ENCODE measurements at places on chromosomes 7 and 10.
A peak's percentile ranks its signal among the peaks of the same experiment; 100 is the strongest.

DNA sequence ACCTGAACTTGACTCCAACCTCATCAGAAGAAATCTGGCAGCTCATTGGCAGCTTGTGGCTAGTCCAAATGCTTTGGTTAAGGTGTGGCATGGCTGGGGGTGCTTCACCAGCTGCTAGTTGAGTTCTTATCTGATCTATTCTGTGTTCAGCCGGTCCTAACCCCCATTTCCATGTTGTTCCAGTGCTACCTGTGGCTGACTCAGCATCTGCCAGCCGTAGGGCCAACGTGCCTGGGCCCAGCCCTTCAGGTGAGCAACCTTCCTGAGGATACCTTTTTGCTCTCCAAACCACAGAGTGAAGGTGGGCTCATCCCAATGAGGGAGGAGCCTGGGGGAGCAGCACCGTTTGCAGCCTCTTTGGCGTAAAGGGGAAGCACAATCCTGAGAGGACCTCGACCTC is 46.8 kb upstream of the C10orf120 start:
- DNase-seq: no peak

DNA sequence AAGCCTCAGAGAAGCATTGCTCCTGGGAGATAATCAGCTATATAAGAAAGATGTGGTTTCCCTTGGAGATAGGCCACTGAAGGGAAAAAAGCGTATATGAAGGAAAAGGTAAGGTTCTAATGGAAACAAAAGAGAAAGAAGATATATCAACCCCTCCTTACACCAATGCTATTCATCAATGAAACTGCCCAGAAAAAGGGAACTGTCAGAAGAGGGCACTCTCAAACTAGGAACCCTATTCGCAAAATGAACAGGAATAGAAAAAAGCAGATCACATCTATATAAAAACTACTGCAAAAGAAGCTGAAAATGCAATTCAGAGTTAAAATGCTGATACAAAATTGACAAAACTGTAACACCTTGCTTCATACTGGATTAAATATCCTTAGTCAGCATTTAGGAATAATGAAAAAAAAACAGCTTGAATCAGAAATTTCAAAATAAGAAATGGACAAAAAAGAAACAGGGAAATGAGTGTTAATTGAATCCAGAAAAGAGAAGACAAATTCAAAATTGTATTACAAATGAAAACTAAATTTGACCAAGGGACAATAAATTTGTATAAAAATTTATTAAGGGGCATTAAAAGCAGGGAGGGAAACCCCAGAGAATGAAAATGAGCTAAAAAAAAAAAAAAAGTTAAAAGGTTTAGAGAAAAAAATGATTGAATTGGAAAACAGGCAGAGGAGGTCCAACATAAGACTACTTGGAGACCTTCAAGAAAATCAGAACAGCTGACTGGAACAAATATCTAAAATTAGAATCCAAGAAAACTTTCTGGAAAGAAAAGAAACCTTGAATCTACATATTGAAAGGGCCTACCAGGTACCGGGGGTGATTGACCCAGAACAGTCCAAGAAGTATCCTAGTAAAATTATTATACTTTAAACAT is 17.9 kb downstream of the NHLRC2 start:
- DNase-seq: no peak

- no peak for DNase-seq
Observed at GRCh38 chr7:51013218-51013786, 230.6 kb upstream of the GRB10 start.

DNA sequence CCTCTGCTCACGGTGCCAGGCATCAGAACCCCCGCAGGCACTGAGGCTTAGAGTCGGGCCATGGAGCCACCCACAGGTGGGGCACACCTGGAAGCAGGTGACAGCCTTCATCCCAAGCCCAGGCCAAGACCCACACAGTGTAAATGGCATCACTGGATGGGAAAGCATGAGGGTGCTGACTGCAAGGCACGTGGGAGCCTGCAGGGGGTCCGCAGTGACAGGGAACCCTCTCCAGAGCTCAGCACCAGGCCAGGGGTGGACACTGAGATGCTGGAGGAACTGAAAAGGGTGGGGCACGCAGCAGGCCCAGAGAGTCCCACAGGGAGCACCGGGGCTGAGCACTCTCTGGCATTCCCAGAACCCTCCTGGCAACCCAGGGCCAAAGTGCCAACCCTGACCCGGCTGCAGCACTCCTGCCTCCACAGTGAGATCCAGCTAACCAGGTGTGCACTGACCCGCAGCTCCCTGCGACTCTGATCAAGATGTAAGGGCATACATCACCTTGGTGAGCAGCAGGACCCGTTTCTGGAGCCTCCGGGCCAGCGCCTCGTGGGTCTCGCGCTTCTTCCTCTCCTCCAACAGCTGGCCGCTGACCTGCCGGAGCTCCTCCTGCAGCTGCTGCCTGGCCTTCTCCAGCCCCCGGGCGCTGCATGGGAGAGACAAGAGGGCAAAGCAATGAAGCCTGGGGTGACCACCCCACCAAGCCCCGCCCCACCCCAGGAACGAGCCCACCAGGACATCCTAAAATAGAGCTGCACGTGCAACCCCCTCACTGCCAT is 163.9 kb downstream of the MAD1L1 start:
- peak; percentile 43 for DNase-seq

DNA sequence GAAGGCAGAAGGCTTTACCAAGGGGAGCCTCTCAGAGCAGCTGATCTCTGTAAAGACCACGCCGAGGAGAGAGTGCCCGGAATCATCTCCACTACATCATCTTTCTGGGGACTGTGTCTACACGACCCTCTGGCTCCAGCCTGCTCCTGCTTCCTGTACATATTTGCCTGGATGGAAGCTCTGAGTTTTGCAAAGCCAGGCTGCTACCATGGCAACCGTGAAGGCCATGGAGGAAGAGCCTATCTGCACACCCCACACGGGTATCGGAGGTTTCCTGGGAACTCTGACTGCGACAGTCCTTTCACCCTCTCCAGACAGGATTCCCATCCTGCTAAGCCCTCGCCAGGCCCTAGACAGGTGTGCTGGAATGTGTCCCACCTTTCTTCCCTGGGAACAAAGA is 83.4 kb upstream of the TNRC18 start:
- no peak for DNase-seq

DNA sequence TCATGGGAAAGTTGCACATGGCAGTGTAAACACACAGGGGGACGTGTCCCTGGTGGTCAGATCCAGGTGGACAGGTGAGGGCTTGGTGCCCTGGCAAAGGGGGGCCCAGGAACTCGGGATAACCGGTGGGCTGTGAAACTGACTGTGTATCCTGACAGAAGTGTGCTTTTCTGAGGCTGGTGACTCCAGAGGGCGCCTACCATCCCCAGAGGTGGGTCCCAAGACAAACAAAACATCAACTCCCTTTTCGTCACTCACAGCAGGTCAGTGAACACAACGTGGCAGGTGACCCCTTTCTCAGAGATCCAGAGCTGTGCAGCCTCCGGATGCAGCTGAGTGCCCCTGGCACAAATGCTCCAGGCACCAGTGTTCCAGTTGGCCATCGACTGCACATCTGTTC is 56.0 kb upstream of the DDC start:
- no peak for DNase-seq

GRCh38 chr10:4770801-4771553 is 55.0 kb upstream of the AKR1E2 start:
- DNase-seq: no peak

- no peak for DNase-seq
Observed at GRCh38 chr7:74544706-74545469, 91.2 kb downstream of the GTF2IRD1 start.

DNA sequence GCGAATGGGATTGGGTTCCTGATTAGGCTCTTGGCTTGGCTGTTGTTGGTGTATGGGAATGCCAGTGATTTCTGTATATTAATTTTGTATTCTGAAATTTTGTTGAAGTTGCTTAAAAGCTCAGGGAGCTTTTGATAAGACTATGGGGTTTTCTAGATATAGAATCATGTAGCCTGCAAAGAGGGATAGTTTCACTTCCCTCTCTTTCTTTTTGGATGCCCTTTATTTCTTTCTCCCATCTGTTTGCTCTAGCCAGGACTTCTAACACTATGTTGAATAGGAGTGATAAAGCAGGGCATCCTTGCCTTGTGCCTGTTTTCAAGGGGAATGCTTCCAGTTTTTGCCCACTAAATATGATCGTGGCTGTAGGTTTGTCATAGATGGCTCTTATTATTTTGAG is 40.4 kb upstream of the MPP7 start:
- no peak for DNase-seq

GRCh38 chr10:66940965-66941364 is 15.1 kb downstream of the LRRTM3 start:
- DNase-seq: peak; percentile 8

DNA sequence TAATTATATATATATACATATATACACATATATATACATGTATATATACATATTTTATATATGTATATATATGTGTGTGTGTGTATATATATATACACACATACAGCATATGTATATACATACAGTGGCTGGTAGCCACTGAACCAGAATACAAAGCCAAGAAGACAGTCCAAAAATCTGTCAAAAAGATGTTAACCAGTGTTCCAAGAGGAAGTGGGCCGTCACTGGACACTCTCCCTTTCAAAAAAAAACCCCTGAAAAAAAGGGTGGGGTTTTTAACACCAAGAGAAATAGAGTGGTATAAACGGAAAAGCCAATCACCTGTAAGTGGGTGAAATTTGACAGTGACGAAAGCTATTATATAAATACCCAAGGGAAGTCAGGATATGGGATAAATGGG is 31.1 kb upstream of the C1GALT1 start:
- DNase-seq: no peak

DNA sequence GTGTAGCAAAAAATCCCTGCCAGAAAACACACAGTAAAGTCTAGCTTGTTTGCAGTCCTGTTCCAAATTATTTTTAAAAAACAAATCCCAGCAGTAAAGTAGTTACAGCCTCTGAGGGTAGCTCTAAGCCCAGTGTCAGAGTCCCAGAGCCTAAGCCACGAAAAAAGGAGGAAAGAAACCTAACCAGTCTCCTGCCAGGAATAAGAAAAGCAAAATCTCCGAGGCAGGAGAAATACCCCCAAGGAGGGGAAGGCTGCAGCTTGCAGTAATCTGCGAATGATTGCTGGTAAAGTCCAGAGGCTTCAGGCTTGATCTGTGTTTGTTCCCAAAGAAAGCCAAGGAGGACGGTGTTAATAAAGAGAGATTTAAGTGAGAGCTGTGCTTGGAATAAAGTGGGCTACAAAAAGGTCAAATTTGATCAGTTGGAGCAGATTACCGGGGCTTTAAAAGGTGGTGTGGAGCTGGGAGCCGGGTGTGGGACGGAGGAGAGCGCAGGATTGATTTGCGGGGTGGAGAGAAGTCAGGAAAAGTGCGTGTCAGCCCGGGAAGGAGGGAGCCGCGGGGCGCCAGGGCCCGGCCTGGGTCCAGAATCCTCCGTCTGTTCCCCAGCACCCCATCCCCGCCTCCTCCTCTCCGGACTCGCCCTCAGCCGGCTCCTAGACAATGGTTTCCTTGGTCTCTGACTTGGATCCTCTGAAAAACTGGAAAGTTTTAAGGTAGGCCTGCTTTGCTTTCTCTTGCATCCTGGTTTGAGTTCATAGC is 219.4 kb upstream of the CELF2 start:
- DNase-seq: peak; percentile 36

- DNase-seq: peak; percentile 16
Observed at GRCh38 chr10:80202934-80203834, 2.2 kb downstream of the ANXA11 start.

DNA sequence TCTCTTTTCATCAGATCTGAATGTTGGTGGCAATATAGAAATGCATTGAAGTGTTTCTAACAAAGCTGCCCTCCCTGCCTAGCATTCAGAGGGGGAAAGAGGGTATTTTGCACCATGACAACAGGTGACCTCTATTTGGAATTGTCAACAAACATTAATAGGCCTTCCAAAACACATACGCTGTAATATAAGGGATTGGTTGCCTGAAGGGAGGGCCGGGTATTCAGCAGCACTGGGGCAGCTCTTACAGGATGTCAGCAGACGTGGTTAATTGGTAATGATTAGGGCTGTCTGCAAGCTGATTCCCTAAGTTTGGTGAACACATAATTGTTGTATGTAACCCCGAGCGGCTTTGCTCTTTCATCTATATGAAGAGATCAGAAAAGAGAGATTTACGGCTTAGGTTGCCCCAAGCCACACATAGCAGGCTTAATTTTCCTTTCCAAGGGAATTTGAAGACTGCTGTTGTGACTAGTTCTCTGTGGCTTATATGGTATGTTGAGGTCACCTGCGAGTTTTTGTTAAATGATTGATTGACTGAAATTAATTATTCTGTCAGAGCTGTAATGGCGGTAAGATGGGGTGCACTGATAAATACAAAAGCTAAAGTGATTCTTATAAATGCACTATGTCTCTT is 759.3 kb downstream of the LRMDA start:
- DNase-seq: peak; percentile 22

- DNase-seq: peak; percentile 41
Observed at GRCh38 chr10:118012952-118013525, 33.7 kb downstream of the RAB11FIP2 start.

DNA sequence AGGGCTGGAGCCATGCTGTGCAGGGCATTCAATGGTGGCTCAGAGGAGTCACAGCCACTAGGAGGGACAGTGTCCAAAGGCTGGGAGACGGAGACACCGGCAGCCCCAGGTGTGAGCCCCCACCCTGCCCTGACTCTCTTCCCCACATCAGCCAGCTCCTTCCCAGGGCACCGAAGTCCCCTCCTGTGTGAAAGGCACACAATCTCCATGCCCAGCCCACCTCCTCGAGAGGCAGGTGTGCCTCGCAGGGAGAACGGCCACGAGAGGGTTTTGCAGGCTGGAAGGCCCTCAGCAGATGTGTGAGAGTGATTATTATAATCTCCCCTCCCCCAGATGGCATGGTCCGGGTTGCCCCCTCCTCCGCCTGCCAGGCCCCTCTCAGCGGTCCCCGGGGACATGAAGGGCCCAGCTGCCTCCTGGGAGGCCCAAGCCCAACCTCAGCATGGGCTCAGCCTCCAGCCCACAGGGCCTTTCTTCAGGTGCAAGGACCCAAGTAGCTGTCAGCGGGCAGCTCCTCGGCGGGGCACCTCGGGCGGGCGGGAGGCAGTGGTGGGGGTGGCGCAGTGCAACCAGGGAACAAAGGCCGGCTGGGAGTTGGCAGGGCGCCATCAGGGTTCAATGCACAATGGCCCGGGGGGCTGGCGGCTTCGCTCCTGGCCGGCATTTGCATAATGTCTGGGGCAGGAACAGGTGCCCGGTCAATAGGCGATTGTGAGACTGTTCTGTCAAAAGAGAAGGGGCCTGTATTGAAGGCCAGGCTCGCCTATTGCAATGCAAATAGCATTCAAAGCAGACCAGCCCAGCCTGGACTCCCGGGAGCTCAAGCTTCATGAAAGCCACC is 155.3 kb upstream of the ZMIZ1 start:
- peak; percentile 90 for DNase-seq

DNA sequence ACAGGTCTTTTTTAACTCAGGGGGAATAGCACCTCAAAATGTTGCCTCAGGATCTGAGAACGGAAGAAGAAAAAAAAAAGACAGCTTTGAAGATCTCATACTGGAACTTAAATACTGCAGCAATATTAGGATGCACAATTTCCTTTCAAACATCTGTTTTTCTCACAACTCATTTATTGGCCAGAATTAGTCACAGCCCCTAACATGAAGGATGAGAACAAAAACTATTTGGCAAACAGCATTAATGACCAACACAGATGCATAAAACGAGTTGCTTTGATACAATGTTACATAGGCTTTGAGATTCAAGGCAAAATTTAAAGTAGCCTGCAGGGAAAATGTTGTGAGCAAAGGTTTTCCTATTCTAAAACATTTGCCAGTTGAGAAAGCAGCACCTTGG is 36.5 kb downstream of the JMJD1C start:
- no peak for DNase-seq

GRCh38 chr7:140275069-140275965 is 98.5 kb upstream of the KDM7A start:
- no peak for DNase-seq

GRCh38 chr10:73629165-73629564 is 12.1 kb downstream of the MYOZ1 start:
- no peak for DNase-seq

GRCh38 chr10:78366663-78367411 is 333.2 kb downstream of the RPS24 start:
- peak; percentile 43 for DNase-seq

All from retina (tissue), 1 donor.